ENCODE measurements at places on chromosomes 5 and 9. TPM values are rescaled to one million over a fixed set of nuclear protein-coding genes. Genes with fewer than 3 reads are reported as not detected.

DNA sequence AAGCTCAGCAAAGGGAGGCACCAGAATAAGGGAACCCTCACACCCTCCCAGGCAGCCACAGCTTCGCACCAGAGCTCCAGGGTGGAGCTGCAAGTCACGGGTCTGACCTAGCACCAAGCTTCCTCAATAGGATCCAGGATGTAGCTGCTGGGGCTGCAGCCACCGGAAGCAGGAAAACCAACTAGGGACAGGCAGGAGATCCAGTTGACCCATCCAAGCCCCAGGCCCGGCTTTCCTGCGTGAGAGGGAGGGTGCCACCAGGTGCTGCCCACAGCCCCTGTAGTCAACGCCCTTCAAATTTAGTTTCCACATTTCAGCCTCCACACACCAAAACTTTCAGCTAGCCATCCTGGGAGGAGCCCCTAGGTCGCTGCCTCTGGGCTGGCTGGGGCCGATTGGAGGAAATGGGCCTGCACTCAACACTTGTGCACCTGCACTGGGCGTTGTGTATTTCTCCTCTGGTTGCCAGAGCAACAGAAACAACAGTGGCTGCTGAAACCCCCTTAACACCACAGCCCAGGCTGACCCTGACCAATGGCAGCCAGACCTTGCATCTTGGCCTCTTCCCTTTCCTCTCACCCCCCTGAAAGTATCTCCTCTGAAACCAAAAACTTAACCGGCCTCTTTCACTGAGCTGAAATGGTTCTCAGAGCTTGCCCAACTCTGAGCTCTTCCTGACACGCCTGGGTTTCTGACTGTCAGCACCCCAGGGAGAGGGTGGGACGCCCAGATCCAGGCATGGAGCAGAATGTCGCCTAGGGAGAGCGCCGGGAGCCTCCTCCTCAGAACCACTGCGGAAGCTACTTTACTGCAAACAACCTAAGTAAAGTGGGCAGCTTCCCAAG lies 226.5 kb upstream of the MAP3K1 start:
- DNase-seq: no peak
- no peaks in the 10 kb centered on the region for H3K4me1 ChIP-seq
- H3K36me3 ChIP-seq: no peaks in the 10 kb centered on the region
- no peak overlapping the region for H3K4me3 ChIP-seq
- no peaks in the 10 kb centered on the region for H3K27me3 ChIP-seq

GRCh38 chr5:139443831-139444453 lies 4.6 kb upstream of the DNAJC18 start:
- H3K27me3 ChIP-seq: no peaks in the 10 kb centered on the region
- H3K27ac ChIP-seq: no peak overlapping the region
- H3K4me3 ChIP-seq: no peak overlapping the region
- peaks cover 19% of the 10 kb centered on the region for H3K4me1 ChIP-seq
- no peaks in the 10 kb centered on the region for H3K36me3 ChIP-seq

- no peak overlapping the region for H3K27ac ChIP-seq
- H3K36me3 ChIP-seq: no peaks in the 10 kb centered on the region
- no peak for DNase-seq
- no peaks in the 10 kb centered on the region for H3K4me1 ChIP-seq
- H3K27me3 ChIP-seq: no peaks in the 10 kb centered on the region
Observed at GRCh38 chr9:17148324-17148723, 13.5 kb downstream of the CNTLN start.

DNA sequence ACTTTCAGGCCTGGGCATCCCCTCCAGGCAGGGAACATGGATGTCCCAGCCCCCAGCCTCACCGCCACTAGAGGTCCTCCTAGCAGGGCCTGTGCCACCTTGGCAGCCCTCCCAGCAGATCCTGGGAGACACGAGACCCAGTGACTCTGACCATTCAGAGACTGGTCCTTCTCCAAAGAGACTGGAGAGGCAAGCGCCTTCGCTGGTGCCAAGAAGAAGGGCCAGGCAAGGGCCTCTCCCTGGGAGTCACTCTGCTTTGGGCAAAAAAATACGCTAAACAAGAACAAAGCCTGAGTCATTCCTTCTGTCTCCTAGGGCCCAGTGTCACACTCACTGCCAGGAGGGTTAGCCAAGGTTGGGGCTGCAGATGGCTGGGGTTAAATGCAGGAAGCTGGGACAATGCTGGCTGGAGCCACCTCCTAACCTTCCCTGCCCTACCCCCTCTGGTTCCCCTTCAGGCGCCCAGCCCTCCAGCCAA lies 35.3 kb upstream of the SMIM23 start:
- no peak overlapping the region for H3K27ac ChIP-seq
- H3K4me1 ChIP-seq: peaks cover 5% of the 10 kb centered on the region
- peak; percentile 8 for DNase-seq
- no peaks in the 10 kb centered on the region for H3K36me3 ChIP-seq
- H3K4me3 ChIP-seq: no peak overlapping the region
- no peaks in the 10 kb centered on the region for H3K27me3 ChIP-seq

DNA sequence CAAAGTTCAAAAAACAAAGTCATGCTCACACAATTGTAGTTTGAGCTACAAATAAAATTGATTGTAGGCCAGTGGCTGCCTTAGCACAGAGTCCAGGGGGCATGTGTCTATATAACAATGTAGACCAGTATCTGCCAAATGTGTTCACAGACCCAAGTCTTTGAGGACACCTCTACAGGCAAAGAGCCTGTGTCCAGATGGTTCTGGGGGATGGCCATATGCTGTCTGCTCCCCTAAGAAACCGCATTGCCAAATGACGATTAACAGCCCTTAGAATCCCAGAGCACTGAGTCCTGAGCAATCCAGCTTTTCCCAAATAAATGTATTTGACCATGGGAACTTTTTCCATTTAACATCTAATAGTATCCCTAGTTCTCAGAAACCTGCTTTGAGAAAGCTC lies 169.6 kb downstream of the ADCY2 start:
- no peaks in the 10 kb centered on the region for H3K27me3 ChIP-seq
- no peak overlapping the region for H3K4me3 ChIP-seq
- no peak for DNase-seq
- H3K36me3 ChIP-seq: no peaks in the 10 kb centered on the region
- H3K27ac ChIP-seq: no peak overlapping the region
- no peaks in the 10 kb centered on the region for H3K4me1 ChIP-seq

DNA sequence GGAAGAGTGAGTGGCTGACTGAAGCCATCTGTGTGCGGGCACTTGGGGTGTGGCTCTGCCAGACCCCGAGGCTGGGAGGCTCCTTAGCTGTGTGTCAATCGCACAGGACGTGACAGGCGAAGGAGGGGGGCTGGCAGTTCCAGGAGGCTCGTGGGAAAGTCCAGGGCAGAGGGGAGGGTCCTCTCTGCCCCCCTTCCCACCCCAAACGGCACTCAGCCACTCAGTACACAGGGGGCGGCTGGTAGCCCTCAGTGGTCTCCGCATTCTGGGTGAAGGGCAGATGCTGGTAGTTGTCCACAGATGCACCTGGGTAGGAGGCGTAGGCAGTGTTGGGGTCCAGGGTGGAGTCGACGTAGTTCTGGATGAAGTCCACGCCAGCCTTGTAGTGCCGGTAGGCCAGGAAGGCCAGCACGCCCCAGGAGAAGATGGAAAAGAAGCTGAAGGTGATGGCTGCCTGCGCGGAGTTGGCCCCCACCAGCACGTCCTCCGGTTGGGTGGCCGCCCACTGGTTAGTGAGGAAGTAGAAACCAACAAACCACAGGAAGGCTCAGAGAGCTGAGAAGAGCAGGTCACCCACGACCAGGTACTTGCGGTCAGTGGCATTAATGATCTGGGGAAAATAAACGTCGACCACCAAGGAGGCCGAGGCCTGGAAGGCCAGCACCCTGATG lies 85.4 kb upstream of the CEP78 start:
- H3K27ac ChIP-seq: no peak overlapping the region
- no peak for DNase-seq
- H3K36me3 ChIP-seq: no peaks in the 10 kb centered on the region
- H3K27me3 ChIP-seq: no peaks in the 10 kb centered on the region
- H3K4me1 ChIP-seq: no peaks in the 10 kb centered on the region
- no peak overlapping the region for H3K4me3 ChIP-seq

SOHLH1 gene
- total RNA-seq: not detected
